ENCODE measurements at places on chromosomes 16 and 17. TPM values are rescaled to one million over a fixed set of nuclear protein-coding genes. Genes with fewer than 3 reads are reported as not detected.

DNA sequence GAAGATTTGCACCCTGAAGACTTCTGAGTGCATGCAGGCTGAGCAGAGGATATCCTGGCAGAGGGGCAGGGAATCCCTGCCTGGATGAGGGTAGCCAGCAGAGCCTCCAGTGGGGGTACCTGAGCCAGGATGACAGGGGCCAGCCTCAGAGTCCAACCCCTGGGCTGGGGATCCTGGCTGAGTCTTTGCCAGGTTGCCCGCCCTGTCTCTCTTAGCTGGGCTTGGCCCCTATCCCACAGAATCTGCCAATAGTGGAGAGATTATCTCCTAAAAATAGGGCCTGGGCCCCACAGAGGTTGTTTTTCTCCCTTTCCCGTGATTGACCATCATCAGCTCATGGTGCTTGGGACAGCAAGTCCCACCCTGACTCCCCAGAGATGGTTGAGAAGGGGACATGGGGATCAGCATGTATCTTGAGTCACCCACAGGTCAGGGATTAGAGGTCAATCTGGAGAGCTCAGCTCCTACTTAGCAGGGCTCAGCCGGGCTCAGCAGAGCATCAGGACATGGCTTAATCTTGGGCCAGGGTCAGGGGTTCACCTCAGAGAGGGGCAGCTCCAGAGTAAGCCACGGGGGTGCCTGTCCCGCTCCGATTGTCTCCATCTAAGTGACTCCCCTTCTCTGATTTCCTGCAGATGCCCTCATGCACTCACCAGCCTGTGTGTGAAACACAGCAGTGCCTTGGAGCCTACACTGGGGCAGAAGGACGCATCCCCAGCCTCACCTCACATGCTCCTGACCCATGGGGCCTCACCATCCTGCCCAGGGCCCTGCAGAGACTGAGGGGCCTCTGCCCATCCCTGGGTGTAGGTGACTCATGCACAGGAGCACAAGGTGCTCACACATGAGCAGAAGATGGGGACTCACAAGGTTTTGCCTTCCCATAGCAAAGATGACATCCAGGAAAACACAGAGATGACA, 11.5 kb downstream of the CDH16 start:
- no peak for DNase-seq

DNA sequence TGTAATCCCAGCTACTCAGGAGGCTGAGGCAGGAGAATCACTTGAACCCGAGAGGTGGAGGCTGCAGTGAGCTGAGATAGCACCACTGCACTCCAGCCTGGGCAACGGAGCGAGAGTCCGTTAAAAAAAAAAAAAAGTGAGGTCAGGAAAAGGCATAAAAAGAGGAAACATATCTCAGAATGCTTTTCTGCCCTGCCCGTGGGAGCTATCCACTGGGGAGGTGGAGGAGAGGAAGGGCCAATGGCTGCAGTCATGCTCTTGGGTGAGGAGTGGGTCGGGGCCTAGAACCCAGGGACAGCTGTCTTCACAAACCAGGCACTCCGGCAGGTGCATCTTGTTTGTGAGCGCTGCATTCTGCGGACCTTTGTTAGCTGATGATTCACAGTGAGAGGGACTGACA, 60.0 kb upstream of the CDC42EP4 start:
- DNase-seq = no peak

GRCh38 chr16:75402821-75403475, 30.4 kb downstream of the CFDP1 start:
- DNase-seq = peak; percentile 27

- no peak for DNase-seq
Observed at GRCh38 chr17:28865946-28866752, 11.3 kb downstream of the ERAL1 start.

DNA sequence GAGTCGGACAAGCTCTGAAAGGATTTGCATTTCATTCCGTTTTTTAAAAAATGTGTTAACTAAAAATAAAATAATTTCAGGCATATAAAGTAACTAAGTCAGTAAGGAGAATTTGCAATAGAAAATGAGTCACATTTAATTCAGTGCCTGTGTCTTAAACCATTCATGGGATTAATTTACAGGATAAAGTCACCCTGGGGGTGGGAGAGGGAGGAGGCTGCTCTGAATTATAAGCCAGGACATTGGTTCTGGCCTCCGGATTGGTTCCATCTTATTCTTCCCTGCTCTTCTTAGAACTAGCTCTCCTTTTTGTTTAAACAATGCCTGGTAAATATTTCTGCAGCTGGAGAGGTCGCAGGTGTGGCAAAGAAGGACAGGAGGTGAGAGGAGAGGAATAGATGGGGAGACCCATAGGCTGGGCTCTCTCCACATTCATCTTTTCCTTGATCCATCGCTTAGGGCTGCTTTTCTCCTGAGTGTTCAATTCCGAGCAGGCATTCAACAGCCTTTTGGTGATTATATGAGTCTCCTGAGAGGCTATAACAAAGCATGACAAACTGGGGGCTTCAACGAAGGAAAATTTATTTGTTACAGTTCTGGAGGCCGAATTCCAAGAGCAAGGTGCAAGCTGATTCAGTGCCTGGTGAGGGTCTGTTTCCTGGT, 319.2 kb downstream of the PHKB start:
- DNase-seq = no peak

GRCh38 chr16:16988963-16989362, 481.8 kb downstream of the XYLT1 start:
- no peak for DNase-seq

- no peak for DNase-seq
Observed at GRCh38 chr16:7482032-7482431, 149.4 kb downstream of the RBFOX1 start.

Gene GAS2L2
- total RNA-seq = not detected

GRCh38 chr17:76499267-76499667, 2.0 kb downstream of the RHBDF2 start:
- no peak for DNase-seq

- DNase-seq = no peak
Observed at GRCh38 chr16:57045694-57046381, 46.5 kb upstream of the CPNE2 start.

DNA sequence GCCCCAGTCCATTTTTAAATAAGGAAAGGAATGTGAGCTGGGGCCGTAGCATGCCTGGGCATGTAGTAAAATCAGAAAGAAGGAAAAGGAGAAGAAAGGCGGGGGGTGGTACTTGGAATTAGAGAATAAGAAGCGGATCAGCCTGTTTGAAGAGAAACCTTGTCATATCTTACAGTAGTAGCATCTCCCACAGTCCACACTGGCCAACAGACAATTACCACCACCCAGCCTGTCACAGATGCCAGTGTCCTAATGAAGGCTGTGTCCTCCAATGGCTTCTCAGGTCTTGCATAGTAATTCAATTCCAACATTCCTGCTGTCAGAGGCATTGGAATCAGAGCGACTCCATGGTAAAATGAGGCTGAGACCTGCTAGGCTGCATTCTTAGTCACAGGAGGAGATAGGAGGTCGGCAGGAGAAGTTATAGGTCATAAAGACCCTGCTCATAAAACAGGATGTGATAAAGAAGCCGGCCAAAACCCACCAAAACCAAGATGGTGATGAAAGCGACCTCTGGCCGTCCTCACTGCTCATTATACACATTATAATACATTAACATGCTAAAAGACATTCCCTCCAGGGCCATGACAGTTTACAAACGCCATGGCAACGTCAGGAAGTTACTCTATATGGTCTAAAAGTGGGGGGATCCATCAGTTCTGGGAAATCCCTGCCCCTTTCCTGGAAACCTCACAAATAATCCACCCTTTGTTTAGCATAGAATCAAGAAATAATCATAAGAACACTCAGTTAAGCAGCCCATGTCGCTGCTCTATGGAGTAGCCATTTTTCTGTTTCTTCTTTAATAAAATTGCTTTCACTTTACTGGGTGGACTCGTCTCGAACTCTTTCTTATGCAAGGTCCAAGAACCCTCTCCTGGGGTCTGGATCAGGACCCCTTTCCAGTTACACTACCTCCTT, 9.6 kb upstream of the AKAP10 start:
- DNase-seq = no peak

DNA sequence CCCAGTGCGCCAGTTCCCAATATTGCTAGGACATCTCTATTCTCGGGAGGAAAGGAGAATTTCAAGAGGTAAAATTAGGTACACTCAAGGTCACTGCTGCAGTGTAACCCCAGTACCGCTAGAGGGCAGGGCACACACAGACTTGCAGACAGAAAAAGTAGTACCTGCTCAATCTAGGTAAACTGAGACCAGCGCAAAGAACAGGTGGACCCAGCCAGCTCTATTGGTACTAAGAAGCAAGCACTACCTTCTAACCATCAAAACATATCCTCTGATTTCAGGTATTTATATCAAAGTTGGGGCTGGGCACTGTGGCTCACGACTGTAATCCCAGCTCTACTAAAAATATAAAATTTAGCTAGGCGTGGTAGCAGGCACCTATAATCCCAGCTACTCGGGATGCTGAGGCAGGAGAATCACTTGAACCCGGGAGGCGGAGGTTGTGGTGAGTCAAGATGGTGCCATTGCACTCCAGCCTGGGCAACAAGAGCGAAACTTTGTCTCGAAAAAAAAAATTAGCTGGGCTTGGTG, 3.6 kb upstream of the WDR81 start:
- DNase-seq = peak; percentile 80

DNA sequence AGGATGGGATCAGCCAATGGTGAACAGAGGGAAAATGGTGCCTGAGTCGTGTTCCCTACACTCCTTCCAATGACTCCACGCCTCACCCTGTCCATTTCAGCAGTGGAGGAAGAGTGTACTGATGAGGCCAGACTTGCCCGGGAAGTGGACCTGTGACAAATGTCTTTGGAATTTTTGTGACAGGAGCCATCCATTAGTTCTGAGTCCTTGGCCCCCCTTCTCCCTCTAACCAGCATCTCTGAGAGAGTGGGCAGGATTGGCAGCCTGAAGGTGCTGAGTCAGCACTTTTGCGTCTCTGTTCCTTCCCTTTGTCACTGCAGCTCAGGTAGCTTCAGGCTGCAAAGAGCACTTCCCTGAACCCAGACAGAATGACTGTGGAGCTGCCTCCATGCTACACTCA, 30.8 kb downstream of the BEAN1 start:
- DNase-seq = no peak

Gene CTRB2
- total RNA-seq = not detected

Gene LYRM9
- total RNA-seq = 7.2 TPM

Gene NQO1
- 133 TPM for total RNA-seq

DNA sequence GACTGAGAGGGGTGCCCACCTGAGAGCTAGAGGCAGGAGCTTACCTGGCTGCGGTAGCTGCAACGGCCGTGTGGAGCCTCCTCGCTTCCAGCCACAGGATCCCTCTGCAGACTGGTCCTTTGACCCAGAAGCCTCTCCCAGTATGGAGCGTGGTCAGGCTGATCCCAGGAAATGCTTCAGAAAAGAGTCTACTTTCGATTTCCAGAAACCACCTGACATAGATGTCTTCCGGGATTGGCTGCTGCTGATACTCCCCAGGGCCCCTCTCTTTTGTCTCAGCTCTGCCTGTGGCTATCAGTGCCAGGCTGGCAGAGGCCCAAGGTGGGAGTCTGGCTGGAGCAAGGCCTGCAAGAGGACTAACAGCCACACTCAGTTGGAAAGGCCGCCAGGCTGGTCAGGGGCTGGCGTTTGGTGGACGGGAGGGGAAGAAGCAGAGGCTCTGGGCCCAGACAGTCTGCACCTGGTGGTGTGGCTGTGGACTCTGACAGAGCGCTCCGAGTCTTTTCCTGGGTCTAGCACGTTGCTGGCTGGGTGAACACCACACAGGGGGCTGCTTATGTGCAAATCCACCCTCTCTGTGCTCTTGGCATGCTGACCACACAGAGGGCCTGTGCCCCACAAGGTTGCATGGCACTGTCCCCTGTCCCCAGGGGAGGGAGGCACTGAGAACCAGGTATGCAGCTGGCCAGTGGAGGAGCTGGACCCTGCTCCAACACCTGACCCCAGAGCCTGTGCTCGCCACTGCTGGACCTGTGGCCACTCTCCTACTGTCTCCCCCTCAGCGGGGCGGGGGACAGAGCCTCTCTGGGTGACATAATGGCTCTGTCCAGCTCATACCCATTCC, at the start of gene LGALS3BP:
LGALS3BP (minus strand) TSS at position 144 of the 844 bp plus-strand sequence. CDS start 2,732 bp downstream, outside the sequence.
- peak; percentile 85 for DNase-seq

Gene DEXI
- 26.6 TPM for total RNA-seq

GRCh38 chr17:64186171-64187092, 56.5 kb upstream of the ERN1 start:
- no peak for DNase-seq

GRCh38 chr16:57992084-57992483, 8.4 kb downstream of the ZNF319 start:
- no peak for DNase-seq

DNA sequence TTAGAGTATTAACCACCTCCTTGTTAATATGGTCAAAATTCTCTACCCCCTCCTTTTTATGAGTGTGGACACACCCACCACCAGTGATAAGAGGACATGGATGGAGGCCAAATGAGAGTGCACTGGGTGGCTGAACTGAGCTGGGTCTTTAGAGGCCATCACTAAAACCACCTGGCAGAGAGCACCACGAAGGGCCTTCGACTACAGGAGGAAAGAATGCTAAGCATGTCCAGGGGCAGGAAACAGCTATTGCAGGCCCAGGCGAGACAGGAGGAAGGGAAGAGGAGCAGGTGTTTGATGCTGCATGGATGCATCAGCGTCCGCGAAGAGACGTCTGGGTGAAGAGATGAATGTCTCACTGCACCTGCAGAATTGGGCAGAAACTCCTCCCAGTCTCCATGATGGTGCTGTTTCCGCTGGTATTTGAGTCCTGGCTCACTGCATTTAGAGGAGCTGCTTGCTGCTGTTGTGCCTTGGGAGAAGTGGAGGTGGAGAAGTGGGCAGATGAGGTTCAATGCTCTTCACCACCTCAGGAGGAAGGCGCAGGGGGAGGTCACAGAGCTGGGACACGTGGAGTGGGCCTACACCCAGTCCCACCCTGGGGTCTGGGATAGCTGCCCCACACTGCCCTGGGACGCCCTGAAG, 33.2 kb downstream of the SPHK1 start:
- no peak for DNase-seq

GRCh38 chr17:54727624-54728023, 173.0 kb upstream of the TOM1L1 start:
- no peak for DNase-seq

DNA sequence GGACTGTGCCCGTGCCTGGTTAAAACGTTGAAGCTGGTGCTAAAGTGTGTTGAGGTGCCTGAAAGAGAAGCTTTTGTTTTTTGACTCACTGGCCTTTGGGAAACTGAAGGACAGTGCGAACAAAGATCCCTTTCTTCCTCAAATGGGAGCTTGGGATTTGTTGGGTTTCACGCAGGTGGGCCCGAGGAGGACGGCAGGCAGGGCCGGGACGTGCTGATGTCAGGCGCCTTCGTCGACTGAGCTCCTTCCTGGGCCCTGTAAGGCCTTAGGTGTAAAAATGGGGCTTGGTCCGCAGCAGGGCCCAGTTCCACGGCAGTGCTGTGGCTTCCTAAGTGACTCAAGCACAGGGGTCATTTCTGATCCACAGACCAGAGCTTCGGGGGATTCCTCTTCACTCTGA, 106.9 kb downstream of the BANP start:
- DNase-seq = no peak

Gene TTLL6
- total RNA-seq = 25.1 TPM

DNA sequence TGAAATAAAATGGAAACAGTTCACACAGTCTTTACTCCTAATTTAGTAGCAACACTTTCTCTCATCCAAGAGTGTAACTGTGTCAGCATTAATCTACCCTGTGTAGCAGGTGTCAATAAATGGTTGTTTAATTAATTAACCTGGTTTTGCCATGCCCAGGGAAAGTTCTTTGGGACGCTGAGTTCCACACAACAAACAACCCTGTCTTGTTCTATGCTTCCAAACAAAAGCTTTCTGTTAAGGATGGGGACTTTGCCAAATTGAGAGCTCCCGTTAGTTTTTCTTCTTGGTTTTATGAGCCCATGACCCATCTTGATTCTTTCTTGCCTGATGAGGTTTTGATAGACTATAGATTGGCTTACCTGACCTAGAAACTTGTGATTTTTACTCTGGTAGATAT, 530.1 kb downstream of the KCNJ2 start:
- no peak for DNase-seq

Measured in mucosa of descending colon (tissue), 3 donors.